ENCODE measurements at places on chromosomes 7 and 10.

- no peak for DNase-seq
Observed at GRCh38 chr10:60877061-60877776, 66.8 kb downstream of the RHOBTB1 start.

GRCh38 chr7:118429141-118429540, 204.6 kb downstream of the ANKRD7 start:
- no peak for DNase-seq

- DNase-seq: no peak
Observed at GRCh38 chr7:36658335-36659171, 65.7 kb downstream of the AOAH start.

DNA sequence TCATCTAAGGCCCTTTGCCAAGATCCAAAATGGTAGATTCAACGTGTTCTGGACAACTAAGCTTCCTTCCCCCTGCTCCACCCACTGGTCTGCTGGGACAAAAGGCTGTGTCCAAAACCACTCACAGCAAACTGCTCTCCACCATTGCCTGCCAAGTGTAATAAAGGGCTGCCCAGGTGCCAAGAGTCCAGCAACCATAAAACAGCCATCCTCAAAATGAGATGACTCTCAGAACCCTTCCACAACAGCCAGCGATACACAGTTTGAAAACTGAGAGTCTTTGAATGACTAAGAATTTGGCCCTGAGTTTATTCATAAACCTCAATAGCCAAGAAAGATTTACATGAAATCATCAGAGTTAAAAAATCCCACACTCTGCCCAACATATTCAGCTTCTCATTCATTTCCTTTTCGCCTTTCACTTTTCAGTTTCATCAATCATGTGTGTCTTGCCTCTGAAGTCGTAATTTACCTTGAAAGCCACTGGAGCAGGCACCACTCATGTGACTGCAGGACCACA, 658.1 kb upstream of the MGMT start:
- no peak for DNase-seq

GRCh38 chr10:34539533-34540315, 275.4 kb downstream of the PARD3 start:
- peak; percentile 3 for DNase-seq

DNA sequence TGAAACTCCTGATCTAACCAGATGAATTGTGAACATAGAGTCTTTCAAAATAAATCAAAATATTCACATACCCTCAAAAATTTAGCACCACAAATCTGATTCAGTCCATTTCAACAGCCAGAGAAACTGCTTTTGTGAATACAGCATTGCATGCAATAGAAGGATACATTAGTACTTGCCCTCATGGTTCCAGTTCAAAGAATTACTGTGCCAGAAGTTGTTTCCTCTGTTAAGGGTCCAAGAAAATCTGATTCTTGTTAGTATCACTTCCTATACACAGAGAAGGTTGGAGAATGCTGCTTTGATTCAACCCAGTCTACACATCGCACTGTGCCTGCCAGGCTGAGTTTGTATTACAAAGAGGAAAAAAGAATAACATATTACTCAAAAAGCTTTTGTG, 115.6 kb downstream of the TFEC start:
- no peak for DNase-seq

Data from activated CD4-positive, alpha-beta T cell treated with anti-CD3 and anti-CD28 coated beads, Interleukin-2, Interleukin-6, amounts not matched to agents 100 ng/mL and 50 ng/mL, durations not matched to agents 16 hours and 8 hours (primary cell).